ENCODE measurements at places on chromosomes 6 and 20.

DNA sequence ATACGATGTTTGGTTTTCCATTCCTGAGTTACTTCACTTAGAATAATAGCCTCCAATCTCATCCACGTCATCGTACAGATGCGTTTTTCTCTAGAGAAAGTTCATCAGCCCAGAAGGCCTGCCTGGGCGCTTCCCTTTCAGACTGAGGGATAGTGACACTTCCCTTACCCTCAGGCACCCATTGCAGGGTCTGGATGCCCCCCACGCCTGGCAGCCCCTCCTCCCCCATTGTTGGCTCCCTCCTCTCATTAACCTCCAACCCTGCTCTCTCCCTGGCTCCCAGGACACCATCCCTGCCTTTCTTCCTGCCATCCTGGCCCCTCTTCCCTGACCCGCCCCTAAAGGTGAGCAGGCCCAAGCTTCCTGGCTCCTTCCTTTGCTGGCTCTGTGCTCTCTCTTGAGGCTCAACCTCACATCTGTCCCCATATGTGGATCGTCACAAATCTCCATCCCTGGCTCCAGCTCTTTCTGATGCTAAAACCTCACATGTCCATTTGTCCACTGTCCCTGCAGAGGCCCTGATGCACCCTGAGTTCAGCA is 145.2 kb downstream of the SYCP2 start:
- no peak for DNase-seq

DNA sequence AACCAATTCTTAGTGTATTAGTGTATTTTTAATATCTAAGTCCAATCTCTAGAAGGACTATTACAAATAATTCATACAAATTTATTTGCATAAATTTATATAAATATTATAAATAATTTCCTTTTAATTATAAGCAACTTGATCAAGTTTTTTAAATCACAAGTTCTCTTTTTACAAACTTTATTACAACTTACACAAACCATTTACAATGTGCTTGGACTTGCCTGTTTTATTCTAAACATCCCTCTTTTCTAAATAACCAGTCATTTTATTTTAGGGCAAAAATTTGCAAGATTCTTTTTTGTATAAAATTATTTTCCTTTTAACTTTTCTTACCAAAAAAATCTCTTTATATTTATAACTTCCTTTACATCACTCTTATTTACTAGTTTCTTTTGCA is 83.5 kb upstream of the SYNCRIP start:
- no peak for DNase-seq

- no peak for DNase-seq
These were observed 3.0 kb downstream of the YWHAB start for GRCh38 chr20:44888226-44889103.

GRCh38 chr20:740162-740561 is 28.1 kb downstream of the SLC52A3 start:
- no peak for DNase-seq
